ENCODE measurements at places on chromosomes 13 and 19. TPM values are rescaled to one million over a fixed set of nuclear protein-coding genes. Genes with fewer than 3 reads are reported as not detected.

DNA sequence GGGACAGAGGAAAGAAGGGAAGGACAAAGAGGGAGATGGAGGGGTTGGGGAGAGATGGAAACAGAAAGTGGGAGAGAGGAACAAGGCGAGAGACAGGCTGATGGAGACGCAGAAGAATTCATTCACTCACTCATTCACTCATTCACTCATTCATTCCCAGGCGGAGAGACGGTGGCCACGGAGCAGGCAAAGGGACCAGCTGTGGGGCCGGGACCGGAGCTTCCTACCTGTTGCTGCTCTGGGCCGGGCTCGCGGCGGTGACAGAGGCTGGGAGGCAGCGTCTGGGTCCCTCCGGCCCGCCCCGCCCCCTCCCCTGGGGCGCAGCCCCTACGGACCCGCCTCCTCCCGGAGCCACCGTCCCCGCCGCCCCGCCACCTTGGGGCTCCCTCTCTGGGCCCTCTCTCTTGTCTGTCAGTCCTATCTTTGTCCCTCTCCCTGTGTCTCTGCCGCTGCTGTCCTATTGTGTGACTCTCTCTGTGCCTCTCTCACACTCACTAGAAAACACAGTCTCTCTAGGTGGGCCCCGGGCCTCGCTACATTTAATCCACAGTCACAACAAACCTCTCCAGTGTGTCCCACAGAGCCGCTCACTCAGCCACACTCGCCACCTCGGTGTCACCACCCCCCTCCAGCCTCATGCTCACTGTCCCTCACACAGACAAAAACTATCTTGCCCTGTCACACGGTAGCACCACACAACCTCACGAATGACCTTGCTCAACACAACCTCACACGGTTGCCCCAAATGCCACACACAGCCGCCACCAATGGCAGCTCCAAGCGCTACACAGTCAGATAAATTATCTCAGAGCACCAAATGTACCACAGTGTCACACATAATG lies at the start of gene GNG8:
GNG8 (minus strand) TSS at position 283 of the 842 bp plus-strand sequence. CDS start 1,520 bp downstream, outside the sequence.
- H3K4me1 ChIP-seq, result peaks cover 38% of the 10 kb centered on the region
- DNase-seq, result no peak

DNA sequence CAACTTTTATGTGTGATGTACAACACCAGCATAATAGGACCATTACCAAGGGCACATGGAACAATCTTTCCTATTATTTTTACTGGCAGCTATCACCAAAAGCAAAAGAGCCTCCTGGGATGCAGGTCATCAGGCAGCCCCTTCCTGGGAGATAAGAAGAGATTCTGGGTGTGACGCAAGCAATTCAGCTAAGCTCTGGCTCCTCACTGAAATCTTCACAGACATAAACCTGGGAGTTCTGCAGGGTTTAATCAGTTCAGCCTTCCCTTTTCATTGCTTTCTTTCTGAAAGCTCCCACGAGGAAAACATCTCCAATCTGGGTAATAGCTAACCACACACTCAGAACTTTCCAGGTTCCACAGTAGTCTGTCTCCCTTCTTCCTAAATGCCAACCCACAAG lies 341.1 kb downstream of the ENOX1 start:
- DNase-seq, result no peak
- H3K4me3 ChIP-seq, result no peak overlapping the region
- no peak overlapping the region for H3K27ac ChIP-seq
- H3K27me3 ChIP-seq, result no peaks in the 10 kb centered on the region

DNA sequence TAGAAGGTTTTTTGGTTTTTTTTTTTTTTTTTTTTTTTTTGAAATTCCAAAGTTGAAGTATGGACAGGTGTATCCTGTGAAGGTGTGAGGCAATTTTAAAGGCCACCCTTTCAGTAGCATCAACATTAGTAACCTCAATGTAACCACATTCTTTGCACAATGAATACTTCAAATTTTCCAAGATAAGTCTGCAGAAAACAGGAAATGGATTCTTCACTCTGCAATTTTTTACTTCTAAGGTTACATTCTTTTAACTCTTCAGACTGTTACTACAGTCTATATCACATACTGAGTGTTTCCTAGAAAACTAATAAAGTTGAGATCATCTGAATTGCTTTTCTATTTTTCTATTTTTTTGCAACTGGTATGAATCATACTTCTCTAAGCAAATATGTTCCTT lies 569.0 kb upstream of the GPC6 start:
- H3K4me3 ChIP-seq, result no peak overlapping the region
- DNase-seq, result no peak
- no peaks in the 10 kb centered on the region for H3K4me1 ChIP-seq

DNA sequence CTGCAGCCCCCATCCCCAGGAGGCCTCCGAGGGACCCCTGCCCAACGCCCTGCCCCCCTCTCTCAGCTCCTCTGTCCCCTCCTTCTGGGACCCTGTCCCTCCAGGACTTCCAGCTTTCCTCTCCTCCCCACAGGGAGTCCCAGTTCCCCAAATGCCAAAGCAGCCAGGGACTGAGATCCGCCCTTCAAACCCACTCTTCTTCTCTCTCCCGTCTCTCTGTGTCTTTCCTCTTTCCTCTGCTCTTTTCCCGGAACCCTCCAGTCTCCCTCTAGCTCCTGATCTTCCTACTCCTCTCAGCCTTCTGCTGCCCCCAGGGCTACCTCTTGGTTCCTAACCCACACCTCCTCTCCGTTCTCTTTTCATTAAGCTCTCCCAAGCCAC lies 377 bp downstream of the CA11 start:
- no peak for DNase-seq
- H3K27me3 ChIP-seq, result no peaks in the 10 kb centered on the region
- no peaks in the 10 kb centered on the region for H3K36me3 ChIP-seq
- H3K4me3 ChIP-seq, result peak overlapping the region; percentile 41

DNA sequence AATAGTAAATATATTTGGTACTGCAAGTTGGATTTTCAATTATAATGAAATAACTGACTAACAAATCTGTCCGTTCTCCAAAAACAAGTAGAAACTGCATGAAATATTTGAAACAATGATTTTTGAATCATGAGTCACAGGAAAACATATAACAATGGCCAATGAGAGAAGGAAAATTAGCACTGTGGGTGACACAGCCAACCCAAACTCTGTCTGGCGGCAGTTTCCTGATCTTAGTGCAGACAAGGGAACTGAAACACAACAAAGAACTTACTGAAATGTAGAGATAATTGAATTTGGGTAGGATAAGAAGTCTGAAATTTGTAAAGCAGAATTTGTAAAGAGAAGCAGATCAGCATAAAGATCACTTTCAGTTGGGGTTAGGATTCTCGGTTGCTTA lies 2743.3 kb upstream of the PCDH20 start:
- H3K4me1 ChIP-seq, result no peaks in the 10 kb centered on the region
- H3K27me3 ChIP-seq, result no peaks in the 10 kb centered on the region
- no peak overlapping the region for H3K4me3 ChIP-seq
- DNase-seq, result no peak

- peaks cover 4% of the 10 kb centered on the region for H3K36me3 ChIP-seq
- peak overlapping the region; percentile 75 for H3K27ac ChIP-seq
- H3K27me3 ChIP-seq, result no peaks in the 10 kb centered on the region
- H3K4me1 ChIP-seq, result peaks cover 40% of the 10 kb centered on the region
- DNase-seq, result no peak
Observed at GRCh38 chr13:98504371-98504963, 72.4 kb downstream of the STK24 start.

DNA sequence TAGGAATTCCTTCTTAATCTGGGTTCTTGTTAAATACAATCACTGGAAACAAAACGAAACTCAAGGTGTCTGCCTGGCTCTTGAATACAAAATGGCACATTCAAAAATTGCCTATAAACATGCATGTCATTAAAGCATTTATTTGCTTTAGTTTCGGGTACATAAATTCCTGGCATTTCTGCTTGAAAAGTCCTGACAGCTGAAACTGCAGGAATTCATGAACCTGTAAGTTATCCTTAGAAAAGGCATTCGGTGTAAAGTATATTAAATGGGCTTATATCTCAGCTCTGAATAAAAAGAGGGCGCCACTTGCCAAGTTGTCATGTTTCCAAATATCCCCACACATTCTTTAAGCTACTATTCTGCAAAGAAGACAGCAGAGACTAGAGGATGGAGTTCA lies 32.9 kb downstream of the RXFP2 start:
- no peaks in the 10 kb centered on the region for H3K4me1 ChIP-seq
- no peak overlapping the region for H3K27ac ChIP-seq
- H3K4me3 ChIP-seq, result no peak overlapping the region
- no peak for DNase-seq

- H3K36me3 ChIP-seq, result no peaks in the 10 kb centered on the region
- peak; percentile 4 for DNase-seq
- H3K4me3 ChIP-seq, result no peak overlapping the region
- no peak overlapping the region for H3K27ac ChIP-seq
- no peaks in the 10 kb centered on the region for H3K4me1 ChIP-seq
Observed at GRCh38 chr19:30070198-30070967, 128.3 kb downstream of the URI1 start.

GRCh38 chr13:30850204-30850866 lies 55.7 kb upstream of the MEDAG start:
- H3K36me3 ChIP-seq, result no peaks in the 10 kb centered on the region
- H3K27ac ChIP-seq, result no peak overlapping the region
- DNase-seq, result no peak
- H3K4me3 ChIP-seq, result no peak overlapping the region
- H3K4me1 ChIP-seq, result no peaks in the 10 kb centered on the region

DNA sequence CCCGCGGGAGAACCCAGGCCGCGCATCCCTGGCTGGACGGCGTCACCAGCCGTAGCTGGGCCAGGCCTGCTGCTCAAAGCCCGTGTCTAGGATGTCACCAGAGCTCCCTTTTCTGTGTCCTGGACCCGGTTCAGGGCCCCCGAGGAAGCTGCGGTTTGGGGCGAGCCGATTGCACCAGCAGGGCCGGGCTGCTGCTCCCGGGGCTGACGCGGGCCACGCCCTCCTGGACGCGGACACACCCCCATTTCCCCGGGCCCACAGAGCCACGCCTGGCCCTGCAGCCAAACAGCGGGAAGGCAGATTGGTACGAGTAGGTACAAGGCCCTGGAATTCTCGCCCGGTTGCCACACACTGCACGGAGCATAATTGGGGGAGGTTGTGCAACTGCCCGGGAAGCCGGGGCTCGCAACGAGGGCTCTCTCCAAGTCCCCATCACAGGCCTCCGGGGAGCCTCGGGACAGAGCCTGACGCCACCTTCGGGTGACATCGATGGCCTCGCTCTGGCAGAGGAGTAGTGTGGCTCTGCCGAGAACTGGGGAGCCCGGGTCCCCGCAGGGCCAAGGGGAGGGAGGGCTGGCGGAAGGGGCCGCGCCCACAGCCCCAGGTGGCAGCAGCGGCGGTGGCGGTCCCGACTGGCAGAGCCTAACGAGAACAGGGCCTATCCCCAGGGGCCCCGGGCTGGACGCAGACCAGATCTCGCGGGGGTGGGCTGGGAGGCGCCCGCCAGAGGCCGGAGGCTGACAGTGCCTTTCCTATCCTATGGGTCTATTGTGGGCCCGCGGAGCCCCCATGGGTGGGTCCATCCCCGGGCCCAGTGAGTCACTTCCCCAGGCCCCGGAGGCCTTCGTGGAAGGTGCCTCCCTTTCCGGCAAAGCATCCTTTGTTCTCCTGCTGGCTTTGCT lies 23.5 kb downstream of the KCTD15 start:
- H3K36me3 ChIP-seq, result no peaks in the 10 kb centered on the region
- H3K27me3 ChIP-seq, result peaks cover 5% of the 10 kb centered on the region
- H3K27ac ChIP-seq, result peak overlapping the region; percentile 64
- peak; percentile 82 for DNase-seq

DNA sequence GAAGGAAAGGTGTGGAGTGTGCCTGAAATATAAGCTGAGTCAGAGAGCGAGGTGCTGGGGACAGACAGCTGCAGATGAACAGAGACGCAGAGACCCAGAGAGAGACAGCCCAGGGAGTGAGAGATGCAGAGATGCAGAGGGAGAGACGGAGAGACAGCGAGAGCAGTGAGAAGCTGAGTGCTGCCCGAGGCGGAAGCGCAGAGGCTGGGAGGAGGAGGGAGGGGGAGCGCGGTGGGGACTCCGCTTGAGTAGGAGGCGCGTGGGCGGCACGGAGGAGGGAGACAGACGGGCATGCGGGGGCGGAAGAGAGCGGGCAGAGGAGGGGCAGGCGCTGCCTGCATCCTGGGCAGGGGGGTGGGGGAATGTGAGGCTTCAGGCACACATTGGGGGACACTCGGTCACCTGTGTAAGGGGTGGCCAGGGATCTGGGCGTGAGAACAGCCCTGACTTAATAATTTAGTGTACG lies 25.7 kb downstream of the SLC8A2 start:
- no peak overlapping the region for H3K4me3 ChIP-seq
- peaks cover 24% of the 10 kb centered on the region for H3K4me1 ChIP-seq
- H3K27me3 ChIP-seq, result peaks cover 95% of the 10 kb centered on the region
- DNase-seq, result peak; percentile 43
- H3K27ac ChIP-seq, result no peak overlapping the region
- no peaks in the 10 kb centered on the region for H3K36me3 ChIP-seq

DNA sequence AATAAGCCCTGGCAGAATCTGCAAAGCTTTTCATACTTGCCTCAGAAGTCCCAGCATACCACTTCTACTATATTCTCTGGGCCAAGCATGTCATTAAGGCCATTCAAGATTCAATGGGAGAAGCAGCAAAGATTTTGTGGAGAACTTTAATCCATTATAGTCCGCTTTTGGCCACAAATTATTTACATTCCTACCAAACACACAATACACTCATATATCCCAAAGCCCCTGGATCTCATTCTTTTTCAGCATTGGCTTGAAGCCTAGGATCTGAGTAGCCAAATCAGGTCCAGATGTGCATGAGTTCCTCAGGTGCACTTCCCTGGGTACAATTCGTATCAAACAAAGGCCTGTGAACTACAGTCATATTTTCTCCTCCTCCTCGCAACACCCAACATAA lies 203.4 kb downstream of the NDFIP2 start:
- no peaks in the 10 kb centered on the region for H3K36me3 ChIP-seq
- no peaks in the 10 kb centered on the region for H3K4me1 ChIP-seq
- no peak for DNase-seq

DNA sequence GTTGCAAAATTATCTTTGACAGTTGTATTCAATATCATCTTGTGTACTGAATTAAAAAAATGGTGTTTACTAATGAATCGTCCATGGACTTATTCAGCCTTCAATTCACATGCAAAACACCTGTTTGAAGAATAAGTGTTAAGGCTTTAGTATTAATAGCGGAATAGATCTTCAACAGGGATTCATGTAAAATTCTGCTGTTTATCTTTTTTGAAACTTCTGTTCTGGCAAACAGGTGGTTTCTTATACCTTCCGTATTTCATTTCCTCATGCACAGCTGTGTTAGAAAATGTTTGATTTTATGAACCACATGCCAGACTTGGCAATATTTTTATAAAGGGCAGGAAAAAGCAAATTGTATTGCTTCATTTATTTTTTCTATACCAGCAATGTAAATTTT lies 255.7 kb downstream of the DACH1 start:
- DNase-seq, result no peak
- H3K36me3 ChIP-seq, result no peaks in the 10 kb centered on the region
- no peak overlapping the region for H3K27ac ChIP-seq

GRCh38 chr13:95505986-95506385 lies 46.5 kb upstream of the CLDN10 start:
- H3K4me3 ChIP-seq, result no peak overlapping the region
- H3K4me1 ChIP-seq, result no peaks in the 10 kb centered on the region
- H3K27me3 ChIP-seq, result no peaks in the 10 kb centered on the region
- H3K27ac ChIP-seq, result no peak overlapping the region
- no peak for DNase-seq
- H3K36me3 ChIP-seq, result no peaks in the 10 kb centered on the region

The ATP8A2 gene
- 0.55 TPM for total RNA-seq

The CEACAM7 gene
- 26.3 TPM for total RNA-seq

The ZNF222 gene
- 2.2 TPM for total RNA-seq

The EBI3 gene
- total RNA-seq, result 3.7 TPM

The KLK3 gene
- 66.9 TPM for total RNA-seq

The SIRT2 gene
- 56.3 TPM for total RNA-seq

The SMIM24 gene
- 71.1 TPM for total RNA-seq

The PTGER1 gene
- not detected for total RNA-seq

The SHISA2 gene
- total RNA-seq, result not detected

Measured in transverse colon (tissue), 4 donors.